ENCODE measurements at places on chromosomes 5 and 9.

DNA sequence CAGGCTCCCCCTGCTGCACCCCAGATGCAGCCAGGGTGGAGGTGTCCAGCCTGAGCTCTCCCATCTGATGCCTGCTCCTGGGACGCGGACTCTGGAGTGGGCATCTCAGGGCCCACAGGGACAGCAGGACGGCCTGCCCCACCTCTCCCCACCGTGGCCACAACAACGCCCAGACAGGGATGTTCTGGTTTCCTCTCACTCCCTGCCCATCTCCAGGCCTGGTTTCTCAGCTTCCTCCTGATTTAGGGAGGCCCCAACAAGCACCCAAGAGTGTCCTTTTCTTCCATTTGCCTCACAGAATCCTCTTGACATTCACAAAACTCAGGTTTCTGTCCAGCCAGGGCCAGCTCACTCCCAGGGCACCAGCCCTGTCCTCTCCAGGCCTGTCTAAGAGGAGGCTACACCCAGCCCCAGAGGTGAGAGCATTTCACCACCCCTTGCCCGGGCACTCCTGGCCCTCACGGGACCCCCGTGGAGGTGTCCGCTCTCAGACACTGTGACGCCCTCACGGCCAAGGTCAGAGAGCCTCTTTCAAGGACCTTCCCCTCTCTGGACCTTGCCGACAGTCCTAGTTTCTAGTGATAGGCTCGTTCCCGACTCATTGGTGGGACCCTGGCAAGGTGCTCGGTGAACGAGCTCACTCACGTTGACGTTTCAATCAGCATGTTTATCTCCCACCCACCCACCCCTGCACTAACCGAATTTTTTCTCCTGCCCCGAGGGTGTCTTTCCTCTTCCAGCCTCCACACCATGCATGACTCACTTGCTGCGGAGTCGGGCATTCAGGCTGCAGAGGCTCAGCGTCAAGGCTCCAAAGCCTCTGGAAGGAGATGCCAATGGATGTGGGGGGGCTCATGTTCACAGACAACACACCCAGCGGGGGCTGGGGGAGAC is 62.0 kb upstream of the UNC5A start:
- no peak for DNase-seq

GRCh38 chr9:99180662-99181061 is 41.1 kb downstream of the ALG2 start:
- no peak for DNase-seq

GRCh38 chr9:7656636-7657035 is 142.9 kb downstream of the DMAC1 start:
- no peak for DNase-seq

DNA sequence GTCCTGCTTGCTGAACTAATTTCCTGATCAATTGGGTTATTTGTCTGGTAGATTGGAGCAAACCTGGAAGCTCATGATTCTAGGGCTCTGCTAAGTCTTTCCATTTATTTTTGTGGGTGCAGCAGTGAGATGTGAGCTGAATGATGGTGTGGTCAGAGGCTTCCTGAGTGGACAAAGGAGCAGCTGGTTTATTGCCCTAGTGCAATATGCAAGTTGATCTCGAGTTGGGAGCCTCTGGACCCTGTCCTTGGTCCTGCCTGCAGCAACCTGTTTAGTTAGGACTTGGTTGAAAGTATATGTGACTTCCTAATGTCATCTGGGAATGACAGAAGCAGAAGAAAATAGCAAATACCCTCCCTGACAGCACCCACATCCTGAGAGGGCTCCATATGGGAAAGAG is 4.2 kb upstream of the UNC5A start:
- no peak for DNase-seq
